Stimulated activated CD8-positive, alpha-beta memory T cell treated with anti-CD3 and anti-CD28 coated beads, Interleukin-15, amount 100 ng/mL, for 4 hours (primary cell): ENCODE measurements at places on chromosomes 7 and 10.
A peak's percentile ranks its signal among the peaks of the same experiment; 100 is the strongest.

DNA sequence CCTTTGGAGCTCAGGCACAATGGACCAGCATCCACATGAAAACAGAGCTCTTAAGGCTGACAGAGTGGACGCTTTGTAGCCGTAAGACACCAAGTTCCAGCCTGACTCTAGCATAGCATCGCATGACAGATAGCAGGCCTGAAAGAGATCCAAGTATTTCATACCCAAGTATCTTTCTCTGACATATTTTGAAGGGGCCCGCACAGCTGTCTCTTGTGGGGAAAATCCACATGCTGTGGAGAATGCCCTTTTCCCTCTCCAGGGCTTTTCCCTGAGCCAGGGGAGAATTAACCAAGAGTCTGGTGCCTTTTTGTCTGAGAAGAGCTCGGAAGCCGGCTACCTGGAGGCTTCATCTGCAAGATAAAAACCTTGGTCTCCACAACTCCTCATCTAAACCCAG is 51.0 kb downstream of the CFAP46 start:
- DNase-seq: no peak

DNA sequence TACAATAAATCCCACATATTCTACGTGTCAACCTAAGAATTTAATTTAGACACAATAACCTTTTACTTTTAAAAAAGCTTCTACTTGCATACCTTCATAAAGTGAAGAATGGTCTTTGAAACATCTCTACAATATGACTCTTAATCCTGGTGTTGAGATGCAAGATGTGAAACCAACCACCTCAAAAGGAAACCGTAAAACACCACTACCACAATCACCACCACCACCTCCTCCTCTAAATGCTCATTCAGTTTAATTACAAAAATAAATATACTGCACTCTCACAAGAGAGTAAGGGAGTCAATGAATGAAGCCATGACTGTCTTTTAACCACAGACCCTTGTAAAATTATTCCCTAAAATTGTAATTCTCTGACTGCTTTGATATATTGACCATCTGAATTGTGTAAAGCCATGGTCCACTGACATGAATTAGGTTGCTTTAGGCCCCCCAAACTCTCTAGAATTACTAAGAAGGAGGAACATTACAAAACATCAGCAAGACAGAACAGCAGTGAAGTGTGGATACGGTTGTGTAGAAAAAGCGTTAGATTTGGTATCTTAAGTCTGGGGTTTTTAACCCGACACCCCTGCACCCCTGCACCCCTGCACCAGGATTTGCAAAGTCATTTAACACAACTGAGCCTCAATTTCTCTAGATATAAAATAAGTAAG is 171.4 kb downstream of the SFMBT2 start:
- no peak for DNase-seq

GRCh38 chr7:95316588-95316987 is 7.7 kb downstream of the PON1 start:
- no peak for DNase-seq

- no peak for DNase-seq
Measured at GRCh38 chr7:15750727-15751126, 64.2 kb upstream of the MEOX2 start.

DNA sequence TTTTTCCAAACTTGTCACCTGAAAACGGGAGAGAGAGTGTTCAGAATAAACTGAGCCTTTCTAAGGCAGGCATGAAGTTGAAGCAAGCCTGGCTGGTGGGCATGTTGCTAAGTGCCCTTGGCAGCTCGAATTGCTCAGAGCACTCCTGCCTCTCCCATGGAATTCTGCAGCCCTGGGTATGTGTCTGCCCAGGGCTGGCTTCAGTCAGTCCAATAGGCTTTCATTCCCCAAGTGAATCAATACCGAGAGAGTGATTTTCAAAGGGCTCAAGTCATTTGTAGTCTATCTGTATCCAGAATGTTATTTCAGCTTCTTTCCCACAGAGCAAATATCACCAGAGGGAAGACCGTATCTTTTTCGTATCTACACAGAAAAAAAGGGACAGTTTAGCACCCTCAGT is 415.5 kb upstream of the COBL start:
- no peak for DNase-seq

DNA sequence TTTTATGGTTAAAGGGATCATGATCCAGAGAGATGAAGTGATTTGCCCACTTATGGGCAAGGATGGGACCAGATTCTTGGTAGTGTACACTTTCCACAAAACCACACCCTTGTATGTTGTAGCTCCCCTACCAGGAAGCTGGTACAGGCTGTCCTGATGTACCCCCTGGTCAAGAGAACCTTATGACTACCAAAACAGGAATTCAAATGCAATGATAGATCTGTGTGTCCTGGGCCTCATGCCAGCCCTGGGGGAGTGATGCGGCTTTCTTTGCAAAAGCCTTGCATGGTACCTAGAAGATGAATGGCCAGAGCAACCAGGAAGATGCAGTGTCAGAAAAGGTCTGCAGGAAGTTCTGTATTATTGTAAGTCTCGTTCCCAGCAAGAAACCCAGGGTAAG is 94.9 kb upstream of the AGK start:
- DNase-seq: no peak

DNA sequence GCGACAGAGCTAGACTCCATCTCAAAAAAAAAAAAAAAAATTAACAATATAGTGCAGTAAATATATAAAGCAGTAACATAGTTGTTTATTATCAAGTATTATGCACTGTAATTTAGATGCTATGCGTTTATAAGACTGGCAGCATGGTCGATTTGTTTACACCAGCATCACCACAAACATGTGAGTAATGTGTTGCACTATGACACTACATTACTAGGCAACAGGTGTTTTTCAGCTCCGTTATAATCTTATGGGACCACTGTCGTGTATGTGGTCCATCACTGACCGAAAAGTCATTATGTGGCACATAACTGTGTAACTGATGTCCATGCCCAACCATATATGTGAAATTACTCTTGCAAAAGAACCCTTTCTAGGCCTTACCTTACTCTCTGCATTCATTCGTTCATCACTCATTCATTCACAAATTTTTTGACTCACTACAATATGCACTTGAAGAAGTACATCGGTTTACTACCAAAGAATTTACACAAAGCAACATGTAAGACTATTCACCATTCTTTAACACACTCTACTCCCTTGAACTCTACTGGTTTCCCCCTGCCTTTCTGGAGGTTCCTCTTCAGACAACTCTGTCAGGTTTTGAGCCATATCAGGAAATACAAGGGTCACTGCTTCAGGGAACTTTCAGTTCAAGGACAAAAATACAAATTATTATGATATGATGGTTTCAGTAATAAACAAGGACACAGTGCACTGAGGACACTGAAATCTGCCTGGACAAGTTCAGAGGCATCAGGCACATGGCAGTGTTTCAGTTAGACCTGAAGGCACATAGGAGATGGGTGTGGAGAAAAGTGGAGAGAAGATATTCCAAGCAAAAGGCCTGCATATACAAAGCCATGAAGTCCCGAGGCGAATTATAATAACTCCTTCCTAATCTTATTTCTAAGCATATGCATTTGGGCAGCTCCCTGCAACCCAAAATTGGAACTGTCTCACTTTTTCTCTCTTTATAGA is 17.4 kb downstream of the ITGB1 start:
- no peak for DNase-seq

- DNase-seq: no peak
Measured at GRCh38 chr7:83824214-83824613, 175.3 kb upstream of the SEMA3E start.

DNA sequence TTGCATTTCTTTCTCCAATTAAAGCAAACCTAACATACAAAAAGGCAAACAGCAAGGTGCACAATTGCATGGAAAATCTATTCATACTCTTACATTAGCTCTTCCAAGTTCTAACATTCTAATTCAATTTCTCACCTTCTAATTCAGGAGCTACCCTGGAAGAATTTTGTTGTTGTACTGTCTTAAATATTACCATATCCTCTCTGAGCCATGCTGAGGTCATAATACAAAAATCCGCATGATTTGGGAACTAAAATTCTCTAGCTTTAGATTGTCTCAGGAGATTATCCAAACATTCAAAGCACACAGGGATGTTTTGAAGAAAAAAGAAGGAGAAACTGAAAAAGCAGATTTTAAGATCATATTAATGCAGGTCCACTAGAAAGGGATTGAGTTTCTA is 229.9 kb downstream of the KIAA1217 start:
- no peak for DNase-seq

DNA sequence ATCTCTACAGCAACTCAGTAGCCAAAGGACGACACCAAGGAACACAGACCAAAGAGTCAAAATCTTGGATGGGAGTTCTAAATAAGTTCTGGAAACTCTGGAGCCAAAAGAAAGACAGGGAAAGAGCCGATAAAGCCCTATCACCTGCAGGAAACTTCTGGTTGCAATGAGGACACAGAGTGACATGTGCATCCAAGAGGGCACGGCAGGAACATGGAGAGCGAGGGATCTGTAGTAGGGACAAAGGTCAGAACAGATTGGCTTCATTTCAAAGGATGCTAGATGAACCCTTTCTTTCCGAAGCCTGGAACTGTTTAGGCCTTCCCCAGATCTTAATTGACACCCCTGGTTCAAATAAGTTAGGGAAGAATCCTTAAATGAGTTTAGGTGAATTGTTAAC is 39.5 kb downstream of the CACNA2D1 start:
- no peak for DNase-seq

GRCh38 chr7:64867863-64868440 is 35.1 kb upstream of the ZNF273 start:
- DNase-seq: no peak

DNA sequence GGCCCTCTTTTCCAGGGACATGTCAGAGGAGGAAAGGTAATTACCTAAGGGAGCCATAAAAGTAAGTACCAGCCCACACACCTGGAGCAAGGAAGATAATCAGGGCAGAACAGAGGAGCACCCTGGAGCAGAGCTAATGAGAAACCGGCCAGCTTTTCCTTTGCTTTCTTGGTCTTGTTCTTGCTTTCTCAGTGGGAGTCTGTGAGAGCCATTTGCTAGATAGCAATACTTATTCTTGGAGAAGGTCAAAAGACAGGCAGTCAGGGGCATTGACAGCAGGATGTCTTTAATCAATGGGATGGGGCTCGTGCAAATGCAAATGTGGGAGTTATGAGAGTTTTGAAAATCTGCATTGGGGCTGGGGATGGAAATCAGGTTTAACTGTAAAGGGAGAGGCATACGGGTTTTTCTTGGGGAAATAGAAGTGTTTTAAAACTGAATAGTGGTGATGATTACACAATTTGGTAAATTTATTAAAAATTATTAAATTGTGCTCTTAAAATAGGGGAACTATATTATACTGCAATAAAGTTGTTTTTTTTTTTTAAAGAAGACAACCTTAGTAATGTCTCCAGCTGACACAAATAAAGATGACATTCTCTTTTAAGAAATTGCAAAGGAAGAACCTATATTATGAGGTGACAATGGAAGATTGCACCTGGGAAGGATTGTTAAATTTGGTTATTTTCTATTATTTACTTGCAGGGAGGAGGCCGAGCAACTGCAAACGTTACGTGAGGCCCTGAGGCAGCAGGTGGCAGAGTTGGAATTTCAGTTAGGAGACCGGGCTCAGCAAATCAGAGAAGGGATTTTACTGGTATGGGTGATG is 35.6 kb upstream of the PPP1R17 start:
- DNase-seq: no peak

DNA sequence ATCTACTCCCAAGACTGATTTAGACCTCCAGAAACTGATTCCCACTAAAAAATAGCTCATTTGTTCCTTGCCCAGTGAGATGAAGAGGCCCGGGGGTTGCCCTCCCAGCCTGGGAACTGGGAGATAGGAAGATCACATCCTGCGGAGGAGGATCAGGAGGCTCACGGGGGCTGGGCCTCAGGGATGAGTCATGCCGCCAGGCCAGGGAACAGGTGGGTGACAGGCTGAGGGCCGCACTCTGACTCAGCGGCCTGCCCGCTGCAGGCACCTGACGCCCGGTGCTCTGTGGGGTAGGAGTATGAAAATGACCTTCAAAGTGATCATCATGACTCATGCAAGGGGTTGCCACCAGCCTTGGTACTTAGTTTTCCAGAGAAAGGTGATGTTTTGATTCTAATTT is 104.5 kb upstream of the ZPBP start:
- DNase-seq: peak; percentile 59

DNA sequence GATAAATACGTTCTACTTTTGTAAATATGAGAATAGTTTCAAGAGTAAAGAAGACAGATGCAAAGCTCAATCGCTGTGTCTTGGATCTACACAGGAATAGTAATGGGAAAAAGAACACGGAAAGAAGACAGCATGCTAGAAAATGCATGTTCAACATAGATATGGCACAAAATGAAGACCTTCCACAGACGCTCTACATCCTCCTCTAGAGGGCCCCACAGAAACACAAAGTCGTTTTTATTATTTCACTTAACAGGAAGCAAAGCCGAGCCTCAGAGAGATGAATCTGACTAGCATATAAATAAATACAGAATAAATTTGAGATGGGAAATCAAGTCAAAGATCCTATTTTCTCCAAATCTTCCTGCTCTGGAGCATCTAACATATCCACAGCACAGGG is 292.6 kb downstream of the PARD3 start:
- no peak for DNase-seq

GRCh38 chr10:84407388-84408049 is 79.1 kb downstream of the CCSER2 start:
- no peak for DNase-seq

GRCh38 chr7:93231799-93232672 is at the start of gene VPS50:
Gene VPS50, plus strand, starts transcription at chr7:93232366. Its CDS starts 102 bp downstream, at chr7:93232468.
- peak; percentile 89 for DNase-seq

DNA sequence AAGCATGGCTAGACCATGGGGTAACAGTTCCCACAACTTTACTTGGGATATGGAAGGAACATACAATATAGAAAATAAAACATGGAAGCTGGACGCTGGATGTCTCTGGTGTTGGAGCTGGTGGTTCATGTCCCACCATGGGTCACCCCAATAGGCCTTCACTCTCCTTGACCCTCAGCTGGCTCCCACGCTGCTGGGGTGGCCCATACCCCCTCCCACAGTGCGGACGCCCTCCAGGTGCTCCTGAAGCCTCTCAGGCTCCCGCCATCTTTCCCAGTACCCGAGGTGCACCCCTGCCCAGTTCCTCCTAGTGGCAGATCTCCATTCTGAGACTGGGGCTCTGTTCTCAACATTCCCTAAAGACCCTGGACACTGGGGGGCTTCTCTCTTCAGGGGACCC is 5.8 kb upstream of the CPA1 start:
- DNase-seq: no peak

GRCh38 chr10:72242675-72243074 is 26.6 kb upstream of the ASCC1 start:
- no peak for DNase-seq

- DNase-seq: no peak
Measured at GRCh38 chr10:122864194-122864592, 15.2 kb downstream of the FAM24B start.

DNA sequence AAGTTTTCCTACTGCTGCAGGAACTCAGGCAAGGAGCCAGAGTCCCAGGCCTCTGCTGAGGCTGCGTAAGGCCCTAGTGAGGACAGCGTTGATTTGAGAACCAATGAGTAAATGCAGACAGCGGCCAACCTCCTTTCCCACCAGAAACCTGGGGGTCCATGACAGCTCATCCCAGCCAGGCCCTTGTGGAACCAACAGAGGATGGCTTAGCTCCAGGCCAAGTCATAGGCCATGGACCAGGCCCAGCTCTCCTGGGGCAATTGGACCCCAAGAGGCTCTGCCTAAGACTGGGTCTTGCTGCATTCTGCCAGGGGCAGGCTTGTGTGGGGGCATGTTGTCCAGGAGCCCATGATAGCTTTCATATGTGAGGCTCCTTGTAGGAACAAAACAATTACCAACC is 65.4 kb upstream of the PPP1R3C start:
- no peak for DNase-seq

- no peak for DNase-seq
Measured at GRCh38 chr7:39921506-39922175, 28.4 kb upstream of the CDK13 start.
